T-helper 2 cell treated with Interferon-gamma antibody and Interleukin-4, amounts not matched to agents 5 μg/mL and 100 μg/mL, for 36 hours (primary cell): ENCODE measurements at places on chromosomes 1 and 21.

DNA sequence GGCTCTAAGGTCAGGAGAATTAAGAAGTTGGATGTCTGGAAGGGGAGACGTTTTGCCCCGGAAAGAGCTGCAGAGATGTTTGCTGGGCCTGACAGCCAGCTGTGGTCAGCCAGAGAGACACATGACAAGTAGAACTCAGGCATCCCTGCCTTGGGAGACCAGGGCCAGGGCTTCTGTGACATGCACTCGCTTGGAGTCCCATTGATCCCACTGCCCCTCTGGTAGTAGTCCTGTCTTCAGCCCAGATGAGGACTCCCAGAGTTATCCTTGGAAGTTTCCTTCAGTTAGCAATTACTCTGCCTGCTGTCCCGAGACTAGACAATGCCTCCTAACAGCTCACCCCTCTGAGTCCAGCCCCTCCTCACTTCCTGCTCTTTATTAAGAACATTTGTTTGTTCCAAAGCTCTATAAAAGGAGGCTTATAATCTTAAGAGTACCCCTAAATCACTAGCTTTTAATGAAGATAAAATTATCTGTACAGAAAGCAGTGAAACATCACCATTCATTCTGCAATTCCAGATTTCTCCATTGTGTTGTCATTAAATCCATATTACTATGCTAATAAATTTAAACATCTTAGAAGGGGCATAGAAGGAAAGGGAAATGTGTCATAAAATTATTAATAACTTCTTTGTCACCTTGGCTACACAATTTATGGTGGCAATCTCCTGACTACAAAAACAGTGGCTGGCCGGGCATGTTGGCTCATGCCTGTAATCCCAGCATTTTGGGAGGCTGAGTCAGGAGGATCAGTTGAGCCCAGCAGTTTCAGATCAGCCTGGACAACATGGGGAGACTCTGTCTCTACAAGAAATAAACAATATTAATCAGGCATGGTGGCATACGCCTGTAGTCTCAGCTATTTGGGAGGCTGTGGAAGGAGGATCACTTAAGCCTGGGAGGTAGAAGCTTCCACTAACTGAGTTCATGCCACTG lies 94.2 kb downstream of the KCNK1 start:
- peaks cover 11% of the 10 kb centered on the region for H3K27me3 ChIP-seq
- no peak for DNase-seq
- H3K4me1 ChIP-seq = no peaks in the 10 kb centered on the region
- no peak overlapping the region for H3K27ac ChIP-seq

GRCh38 chr1:34653110-34653509 lies 101.7 kb upstream of the GJB5 start:
- no peak overlapping the region for H3K27ac ChIP-seq
- no peak for DNase-seq
- no peaks in the 10 kb centered on the region for H3K36me3 ChIP-seq

DNA sequence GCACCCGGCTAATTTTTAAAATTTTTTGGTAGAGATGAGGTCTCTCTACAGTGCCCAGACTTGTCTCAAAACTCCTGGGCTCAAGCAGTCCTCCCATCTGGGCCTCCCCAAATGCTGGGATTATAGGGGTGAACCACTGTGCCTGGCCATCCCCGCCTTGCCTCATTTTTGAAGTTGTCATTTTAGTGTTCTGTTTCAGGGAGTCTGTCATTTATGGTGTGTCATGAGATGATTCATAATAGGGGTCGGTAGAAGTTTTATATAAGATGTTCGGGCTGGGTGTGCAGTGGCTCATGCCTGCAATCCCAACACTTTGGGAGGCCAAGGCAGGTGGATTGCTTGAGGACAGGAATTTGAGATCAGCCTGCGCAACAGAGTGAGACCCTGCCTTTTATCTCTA lies 8.5 kb downstream of the PRCC start:
- H3K4me1 ChIP-seq = peaks cover 35% of the 10 kb centered on the region
- no peak for DNase-seq
- H3K36me3 ChIP-seq = peaks cover 17% of the 10 kb centered on the region
- H3K27ac ChIP-seq = no peak overlapping the region

- H3K4me3 ChIP-seq = no peak overlapping the region
- no peak overlapping the region for H3K27ac ChIP-seq
- DNase-seq = no peak
- peaks cover 6% of the 10 kb centered on the region for H3K4me1 ChIP-seq
These were observed 11.9 kb upstream of the RNPEP start for GRCh38 chr1:201970334-201971159.

- H3K4me3 ChIP-seq = no peak overlapping the region
- peaks cover 1% of the 10 kb centered on the region for H3K4me1 ChIP-seq
- no peak for DNase-seq
These were observed 10.9 kb downstream of the S100PBP start for GRCh38 chr1:32828341-32828740.

- H3K4me3 ChIP-seq = no peak overlapping the region
- H3K36me3 ChIP-seq = no peaks in the 10 kb centered on the region
- H3K27me3 ChIP-seq = no peaks in the 10 kb centered on the region
- no peaks in the 10 kb centered on the region for H3K4me1 ChIP-seq
- no peak for DNase-seq
These were observed 124.4 kb upstream of the NFIA start for GRCh38 chr1:60958001-60958400.

DNA sequence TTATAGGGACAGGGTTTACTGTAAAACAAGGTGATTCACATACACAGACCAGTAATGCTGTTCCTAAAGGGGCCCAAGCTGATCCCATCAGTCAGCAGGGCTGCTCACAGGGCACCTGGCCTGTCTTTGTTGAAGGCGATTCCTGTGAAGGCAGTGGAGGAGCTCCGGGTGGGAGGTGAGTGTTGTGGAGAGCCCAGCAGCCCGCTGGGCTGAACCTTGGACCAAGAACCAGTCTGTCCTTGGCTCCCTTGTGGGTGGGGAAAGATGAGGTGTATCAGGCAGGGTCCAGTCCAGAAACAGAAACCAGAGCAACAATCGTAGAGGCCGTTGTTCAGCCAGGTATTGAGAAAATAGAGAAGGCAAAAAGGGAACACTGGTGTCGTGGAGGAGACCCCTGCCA lies 12.5 kb downstream of the PDXK start:
- no peaks in the 10 kb centered on the region for H3K27me3 ChIP-seq
- DNase-seq = no peak
- peaks cover 7% of the 10 kb centered on the region for H3K36me3 ChIP-seq
- no peak overlapping the region for H3K4me3 ChIP-seq
- no peak overlapping the region for H3K27ac ChIP-seq
- peaks cover 42% of the 10 kb centered on the region for H3K4me1 ChIP-seq

DNA sequence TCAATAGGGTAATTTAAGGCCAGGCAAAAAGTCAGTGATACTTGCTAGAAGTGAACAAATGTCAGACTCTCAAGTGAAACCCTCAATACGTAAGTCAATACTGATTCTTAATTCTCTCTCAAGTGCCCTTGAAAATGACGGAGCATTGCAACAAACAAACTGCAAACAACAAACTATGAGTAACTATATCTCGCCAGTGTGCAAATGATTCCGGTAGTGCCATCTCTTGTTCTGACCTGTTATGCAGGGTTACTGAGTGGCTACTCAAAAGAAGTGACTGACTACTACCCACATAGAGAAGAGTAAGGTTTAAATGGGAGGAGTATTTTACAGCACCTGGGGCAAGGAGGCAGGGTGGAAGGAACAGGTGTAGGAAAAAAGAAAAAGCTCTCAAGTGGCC lies 1.6 kb downstream of the SLC19A2 start:
- peaks cover 54% of the 10 kb centered on the region for H3K4me1 ChIP-seq
- H3K27me3 ChIP-seq = no peaks in the 10 kb centered on the region
- H3K27ac ChIP-seq = peak overlapping the region; percentile 10
- H3K4me3 ChIP-seq = peak overlapping the region; percentile 96
- DNase-seq = no peak

- H3K27me3 ChIP-seq = no peaks in the 10 kb centered on the region
- no peaks in the 10 kb centered on the region for H3K4me1 ChIP-seq
- DNase-seq = no peak
- no peak overlapping the region for H3K27ac ChIP-seq
- H3K36me3 ChIP-seq = no peaks in the 10 kb centered on the region
- no peak overlapping the region for H3K4me3 ChIP-seq
These were observed 283.4 kb downstream of the KCNH1 start for GRCh38 chr1:210850556-210850955.

- H3K4me3 ChIP-seq = peak overlapping the region; percentile 66
- peaks cover 44% of the 10 kb centered on the region for H3K36me3 ChIP-seq
- DNase-seq = no peak
- peak overlapping the region; percentile 77 for H3K27ac ChIP-seq
These were observed 15.3 kb downstream of the MAN1C1 start for GRCh38 chr1:25631750-25632485.

DNA sequence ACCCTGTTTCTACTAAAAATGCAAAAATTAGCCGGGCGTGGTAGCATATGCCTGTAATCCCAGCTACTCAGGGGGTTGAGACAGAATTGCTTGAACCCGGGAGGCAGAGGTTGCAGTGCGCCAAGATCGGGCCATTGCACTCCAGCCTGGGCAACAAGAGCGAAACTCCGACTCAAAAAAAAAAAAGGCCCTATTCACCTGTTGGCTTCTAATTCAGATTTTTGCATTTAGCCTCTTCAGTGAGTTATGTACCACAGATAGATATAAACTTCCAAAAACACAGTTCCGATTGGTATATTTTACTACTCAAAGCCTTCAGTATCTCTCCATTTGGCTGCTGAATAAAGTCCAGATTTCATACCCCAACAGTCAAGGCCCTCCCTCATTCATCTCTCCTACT lies 42.7 kb downstream of the POU2F1 start:
- no peaks in the 10 kb centered on the region for H3K36me3 ChIP-seq
- peaks cover 17% of the 10 kb centered on the region for H3K4me1 ChIP-seq
- no peaks in the 10 kb centered on the region for H3K27me3 ChIP-seq
- no peak overlapping the region for H3K4me3 ChIP-seq
- DNase-seq = no peak

GRCh38 chr1:86913399-86913895 lies 479 bp downstream of the SELENOF start:
- peak; percentile 37 for DNase-seq
- no peak overlapping the region for H3K4me3 ChIP-seq
- H3K36me3 ChIP-seq = peaks cover 25% of the 10 kb centered on the region
- H3K27me3 ChIP-seq = no peaks in the 10 kb centered on the region

- no peak overlapping the region for H3K4me3 ChIP-seq
- no peaks in the 10 kb centered on the region for H3K36me3 ChIP-seq
- H3K27me3 ChIP-seq = peaks cover 2% of the 10 kb centered on the region
- H3K27ac ChIP-seq = no peak overlapping the region
These were observed 14.2 kb upstream of the LRRC8D start for GRCh38 chr1:89806616-89807015.

DNA sequence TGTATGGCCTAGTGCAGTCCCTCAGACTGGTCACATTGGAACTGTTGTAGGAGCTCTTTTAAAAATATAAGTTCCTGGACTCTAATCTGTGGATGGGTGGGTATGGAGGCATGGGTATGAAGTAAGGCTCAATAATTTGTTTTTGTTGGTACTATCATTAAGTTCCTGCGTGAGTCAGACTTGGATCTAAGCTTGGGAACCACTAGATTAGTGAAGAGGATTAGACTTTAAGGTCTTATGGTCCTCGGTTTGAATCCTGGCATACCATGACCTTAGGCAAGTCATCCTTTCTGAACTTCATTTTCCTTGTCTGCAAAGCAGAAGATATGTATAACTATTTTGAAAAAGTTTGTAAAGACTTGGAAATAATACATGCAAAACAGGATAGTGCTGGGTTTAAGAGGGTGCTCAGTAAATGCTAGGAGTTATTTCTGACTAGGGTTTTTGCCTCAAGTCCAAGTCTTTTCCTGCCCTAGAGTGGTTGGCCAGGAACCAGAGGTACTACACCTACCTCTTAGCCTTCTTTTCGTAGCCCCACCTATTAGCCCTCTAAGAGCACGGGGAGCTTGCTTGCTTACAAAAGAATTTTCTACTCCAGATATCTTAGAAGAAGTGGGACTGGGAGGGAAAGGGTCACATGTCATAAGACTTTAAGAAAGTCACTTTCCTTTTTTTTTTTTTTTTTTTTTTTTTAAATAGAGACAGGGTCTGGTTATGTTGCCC lies 38.6 kb upstream of the METTL18 start:
- H3K27ac ChIP-seq = no peak overlapping the region
- no peak for DNase-seq
- H3K4me1 ChIP-seq = peaks cover 3% of the 10 kb centered on the region
- H3K4me3 ChIP-seq = no peak overlapping the region
- peaks cover 62% of the 10 kb centered on the region for H3K36me3 ChIP-seq
- H3K27me3 ChIP-seq = no peaks in the 10 kb centered on the region

DNA sequence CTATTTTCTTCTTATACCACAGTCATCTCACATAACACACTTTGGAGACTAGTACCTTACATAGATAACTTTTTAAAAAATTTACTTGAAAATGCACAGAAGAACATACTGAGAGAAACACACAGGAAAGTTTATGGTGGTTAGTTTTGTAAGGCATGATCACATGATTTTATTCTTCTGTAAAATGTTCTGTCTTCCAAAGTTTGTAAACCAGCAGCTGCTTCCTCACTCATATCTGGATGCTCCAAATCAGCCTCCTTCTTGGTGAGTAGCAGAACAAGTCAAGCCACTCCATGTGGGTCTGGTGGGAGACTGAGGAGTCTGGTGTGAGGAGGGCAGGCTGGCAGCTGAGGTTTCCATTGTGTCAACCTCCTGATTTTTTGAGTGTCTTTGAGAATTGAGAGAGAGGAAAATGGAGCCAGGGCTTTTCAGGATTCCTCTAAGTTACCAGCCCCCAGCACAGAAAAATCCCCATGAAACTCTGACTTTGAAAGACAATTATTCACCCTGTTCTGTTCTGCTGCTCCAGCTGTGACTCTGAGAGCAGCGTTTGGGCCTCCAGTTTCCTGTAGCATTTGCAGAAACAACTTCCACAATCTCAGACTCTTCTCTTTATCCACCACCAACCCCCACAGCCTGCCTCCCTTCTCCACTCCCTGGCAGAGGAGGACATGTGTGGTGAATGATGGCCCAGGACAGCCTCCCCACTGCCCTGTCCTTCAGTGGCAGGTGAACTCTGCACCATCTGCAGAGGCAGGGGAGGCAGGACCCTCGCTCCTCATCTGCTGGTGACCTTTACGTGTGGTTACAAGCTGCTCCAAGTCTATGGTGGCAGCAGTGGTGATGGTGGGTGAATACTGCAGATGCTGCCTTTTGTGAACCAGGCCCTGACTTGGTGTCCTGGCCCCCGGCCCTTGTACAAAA lies 82.3 kb downstream of the FCRL5 start:
- H3K4me1 ChIP-seq = no peaks in the 10 kb centered on the region
- H3K4me3 ChIP-seq = no peak overlapping the region
- DNase-seq = no peak

DNA sequence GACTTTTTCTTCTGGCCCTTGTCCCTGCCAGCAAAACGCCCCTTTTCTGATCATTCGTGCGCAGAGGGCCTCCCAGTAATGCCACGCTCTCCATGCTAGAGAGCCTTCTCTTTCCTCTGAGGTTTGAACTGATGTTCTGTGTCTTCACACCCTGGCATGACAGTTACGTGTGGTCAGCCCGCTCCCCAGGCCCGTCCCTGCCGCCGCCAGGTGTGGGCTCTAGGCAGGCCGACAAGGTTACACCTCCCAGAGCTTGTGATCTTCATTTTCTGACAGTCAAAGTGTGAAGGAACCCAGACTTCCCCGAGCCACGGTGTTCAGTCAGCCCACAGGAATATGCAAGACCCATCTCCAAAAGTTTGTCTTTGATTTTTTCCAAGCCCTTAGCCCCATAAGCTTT lies 265.6 kb downstream of the TM2D1 start:
- DNase-seq = no peak
- peaks cover 8% of the 10 kb centered on the region for H3K27me3 ChIP-seq
- no peaks in the 10 kb centered on the region for H3K36me3 ChIP-seq
- H3K4me1 ChIP-seq = no peaks in the 10 kb centered on the region
- H3K27ac ChIP-seq = no peak overlapping the region
- H3K4me3 ChIP-seq = no peak overlapping the region

GRCh38 chr21:26565111-26565510 lies 8.0 kb downstream of the CYYR1 start:
- H3K36me3 ChIP-seq = no peaks in the 10 kb centered on the region
- no peak overlapping the region for H3K27ac ChIP-seq
- no peak for DNase-seq
- H3K4me3 ChIP-seq = no peak overlapping the region
- H3K27me3 ChIP-seq = no peaks in the 10 kb centered on the region
